ENCODE measurements at places on chromosomes 2 and 18.

GRCh38 chr2:140422759-140423158, 1642.6 kb upstream of the NXPH2 start:
- DNase-seq: no peak

GRCh38 chr2:73341039-73341438, 44.6 kb upstream of the ALMS1 start:
- no peak for DNase-seq

- DNase-seq: no peak
Observed at GRCh38 chr2:187996630-187997029, 295.0 kb upstream of the GULP1 start.

DNA sequence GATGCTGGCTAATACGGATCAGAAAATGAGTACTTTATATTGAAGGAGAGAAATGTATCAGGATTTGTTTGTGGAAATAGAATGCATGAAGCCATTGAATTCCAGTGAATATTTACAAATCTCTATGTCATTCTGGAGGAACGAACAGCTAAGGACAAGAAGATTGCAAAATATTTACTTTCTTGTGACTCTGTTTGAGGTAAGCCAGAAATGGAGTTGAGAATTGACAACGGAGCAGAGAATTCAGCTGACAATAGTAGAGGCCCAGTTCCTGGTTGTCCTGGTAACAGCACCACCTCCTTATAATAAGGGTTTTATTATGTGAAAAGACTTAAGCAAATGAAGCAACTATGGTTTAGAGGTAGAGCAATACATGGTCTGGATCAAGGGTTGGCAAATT, 349.2 kb downstream of the ADCYAP1 start:
- no peak for DNase-seq

DNA sequence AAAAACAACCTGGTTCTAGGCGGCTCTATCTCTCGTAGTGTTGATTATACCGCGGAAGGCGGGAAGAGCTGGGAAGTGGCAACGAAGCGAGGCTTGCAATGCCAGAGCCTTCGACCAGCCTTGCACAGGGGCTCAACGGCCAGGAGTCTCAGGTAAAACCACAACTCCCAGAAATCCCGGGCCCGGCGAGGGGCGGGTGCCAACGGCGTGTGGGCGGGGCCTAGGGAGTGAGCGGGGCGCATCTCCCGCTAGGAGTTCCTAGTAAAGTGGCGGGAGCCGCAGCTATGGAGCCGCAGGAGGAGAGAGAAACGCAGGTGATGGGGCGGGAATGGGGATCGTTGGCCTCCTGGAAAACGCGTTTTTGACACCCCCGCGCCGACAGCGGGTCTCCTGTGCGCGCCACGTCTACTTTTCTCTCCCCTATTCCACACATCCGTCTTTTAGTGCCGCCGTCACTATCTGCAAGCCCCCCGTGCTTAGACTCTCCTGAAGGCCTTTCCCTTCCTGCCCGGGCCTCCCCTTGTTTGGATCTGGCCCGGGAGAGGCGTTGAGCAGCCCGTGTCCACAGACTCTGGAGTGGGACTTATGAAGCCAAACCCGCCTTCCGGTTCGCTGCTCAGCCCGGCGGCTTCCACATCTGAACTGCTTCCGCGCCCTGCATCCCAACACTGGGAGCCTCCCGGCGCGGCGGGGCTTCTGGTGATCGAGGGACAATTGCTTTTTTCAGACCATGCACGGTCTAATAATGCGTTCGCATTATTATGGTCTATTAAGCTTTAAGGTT, at the start of gene HAUS1:
Gene HAUS1, plus strand, starts transcription at position 258 of the 784 bp plus-strand sequence. Its CDS starts 27 bp downstream, at position 285.
- peak; percentile 89 for DNase-seq

DNA sequence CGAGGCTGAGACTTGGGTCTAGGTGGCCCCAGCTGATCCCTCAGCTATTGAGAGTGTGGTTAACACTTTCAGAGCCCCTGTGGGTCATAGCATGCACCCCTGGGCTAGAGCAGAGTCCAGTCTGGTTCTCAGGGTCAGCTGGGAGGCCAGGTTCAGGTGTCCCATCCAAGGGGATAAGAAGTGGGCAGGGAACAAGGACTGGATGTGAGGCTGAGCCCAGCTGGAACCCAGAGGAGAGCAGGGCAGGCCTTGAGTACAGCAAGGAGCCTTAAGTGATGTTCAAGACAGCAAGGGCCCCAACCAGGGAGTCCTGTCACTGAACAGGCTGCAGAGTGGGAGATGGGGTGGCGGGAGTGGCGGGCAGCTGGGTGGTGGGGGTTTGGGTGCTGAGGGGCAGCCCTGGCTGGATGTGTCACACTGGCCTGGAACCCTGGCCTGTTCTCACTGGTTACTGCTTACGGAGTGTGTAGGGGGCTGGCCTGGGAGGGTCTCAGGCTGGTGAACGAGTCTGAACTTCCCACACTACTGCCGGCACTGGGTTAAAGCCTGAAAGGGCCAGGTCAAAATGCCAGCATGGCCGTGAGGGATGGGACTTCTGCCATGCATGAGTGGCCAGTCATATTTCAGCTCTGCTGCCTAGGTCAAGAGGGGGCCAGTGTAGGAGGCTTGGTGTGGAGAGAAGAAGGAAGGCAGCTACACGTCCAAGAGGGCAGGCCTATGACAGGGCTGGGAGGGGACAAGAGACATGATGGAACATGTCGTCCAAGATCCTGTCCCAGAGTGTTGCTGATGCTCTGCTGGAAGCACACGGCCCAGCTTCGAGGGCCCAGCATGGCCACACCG, 13.6 kb downstream of the TMEM185B start:
- DNase-seq: no peak

DNA sequence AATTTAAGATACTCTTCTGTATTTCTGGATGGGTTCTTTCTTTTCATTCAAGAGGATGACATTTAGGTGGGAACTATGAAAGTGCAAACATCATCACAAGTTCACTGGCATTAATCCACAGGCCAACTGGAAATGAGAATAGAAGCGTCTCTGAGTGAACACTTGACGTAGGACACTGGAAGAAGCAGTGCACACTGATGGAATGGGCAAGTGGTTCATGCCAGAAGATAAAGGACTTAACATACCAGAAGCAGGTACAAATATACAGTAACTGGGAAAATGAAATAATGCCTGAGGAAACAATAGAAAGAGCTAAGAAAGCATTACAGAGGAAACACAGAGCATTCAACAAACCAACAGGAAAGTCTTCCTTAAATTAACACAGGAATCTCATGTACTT, 120.9 kb upstream of the CCDC195 start:
- no peak for DNase-seq

GRCh38 chr2:23091019-23091418, 294.0 kb upstream of the KLHL29 start:
- DNase-seq: no peak

DNA sequence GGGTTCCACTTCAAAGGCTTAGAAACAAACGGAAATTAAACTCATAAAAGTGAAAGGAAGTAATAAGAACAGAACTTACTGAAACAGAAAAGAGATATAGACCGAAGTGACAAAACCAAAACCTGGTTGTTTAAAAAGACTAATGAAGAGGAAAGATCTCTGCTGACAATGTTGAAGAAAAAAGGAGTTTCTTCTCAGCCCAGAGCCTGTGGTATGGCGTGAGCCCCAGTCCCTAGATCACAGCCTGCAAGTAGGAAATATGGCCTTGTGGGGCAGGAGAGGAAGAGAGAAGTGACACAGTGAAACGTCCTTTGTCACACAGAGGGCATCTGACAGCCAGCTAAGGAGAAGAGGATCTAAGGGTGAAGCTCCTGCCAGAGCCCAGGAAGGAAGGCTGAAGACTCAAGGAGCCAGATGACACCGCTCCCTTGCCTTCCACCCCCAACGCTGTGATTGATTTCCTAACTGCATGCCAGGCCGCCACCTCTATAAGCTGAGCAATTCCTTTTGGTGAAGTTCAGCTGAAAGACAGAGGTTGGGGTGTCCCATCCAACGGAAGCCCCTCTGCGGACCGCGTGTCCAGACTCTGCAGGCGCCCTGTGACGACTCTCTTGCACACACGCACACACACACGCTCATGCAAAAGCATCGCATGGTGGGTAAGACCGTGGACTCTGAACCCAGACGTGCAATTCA, 141.1 kb downstream of the HDAC4 start:
- DNase-seq: no peak

DNA sequence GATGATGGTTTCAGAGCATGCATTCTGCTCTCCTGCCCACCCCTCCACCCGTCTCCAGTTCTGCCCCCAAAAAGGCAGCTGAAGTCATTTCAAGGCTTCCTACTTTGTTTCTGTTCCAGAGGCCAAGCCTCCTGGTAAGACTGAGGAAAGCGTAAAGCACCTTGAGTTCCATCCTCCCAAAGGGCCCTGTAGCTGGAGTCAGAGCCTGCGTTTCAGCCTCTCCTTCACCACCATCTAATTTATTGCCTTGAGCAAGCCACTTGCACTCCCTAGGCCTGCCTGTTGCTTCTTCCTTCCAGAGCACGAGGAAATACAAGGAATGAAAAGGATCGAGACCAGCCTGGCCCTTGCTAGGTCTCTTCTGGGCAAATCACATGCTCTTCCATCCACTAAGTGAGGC, 244.2 kb upstream of the RAB12 start:
- DNase-seq: no peak

Data from MG63 (cell line).